Activated T-cell treated with anti-CD3 and anti-CD28 coated beads, Interleukin-2, amount 50 U/mL, for 72 hours (primary cell): ENCODE measurements at places on chromosomes 3 and 15.

DNA sequence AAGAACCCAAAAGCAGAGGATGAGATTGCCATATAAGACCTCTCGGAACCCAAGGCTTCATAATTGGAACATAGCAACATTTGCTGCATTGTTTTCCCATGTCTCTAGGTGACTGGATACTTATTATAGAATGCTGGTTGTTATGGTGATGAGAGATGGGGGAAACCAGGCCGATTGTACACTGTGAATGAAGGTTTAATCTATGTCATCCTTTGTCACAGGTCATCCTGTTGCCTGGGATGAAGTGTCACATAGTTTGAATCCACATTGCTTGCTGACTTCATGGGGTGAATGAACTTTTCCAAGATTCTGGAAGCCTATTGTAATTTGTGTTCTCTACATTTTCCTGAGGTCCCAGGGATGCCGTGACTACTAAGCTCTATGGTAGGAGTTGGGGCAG lies 41.8 kb downstream of the CLEC3B start:
- no peak for DNase-seq

DNA sequence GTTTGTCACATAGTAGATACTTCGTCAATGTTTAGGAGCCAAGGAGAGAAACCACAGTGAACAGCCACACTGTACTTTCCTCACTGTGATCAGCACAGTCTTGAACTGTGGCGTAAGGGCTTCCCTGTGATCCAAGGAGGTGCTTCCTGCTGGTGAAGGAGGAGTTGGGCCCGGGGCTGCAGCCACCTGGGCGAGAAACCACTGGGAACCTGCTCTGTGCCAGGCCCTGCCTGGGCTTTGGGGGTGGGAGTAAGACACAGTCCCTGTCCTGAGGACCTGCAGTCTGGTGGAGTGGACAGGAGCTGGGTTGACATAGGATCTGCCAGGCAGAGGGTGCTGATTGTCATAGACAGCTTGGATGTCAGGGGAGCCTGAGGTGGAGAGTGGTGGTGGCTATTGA lies 60.5 kb upstream of the MRPS22 start:
- DNase-seq: no peak

DNA sequence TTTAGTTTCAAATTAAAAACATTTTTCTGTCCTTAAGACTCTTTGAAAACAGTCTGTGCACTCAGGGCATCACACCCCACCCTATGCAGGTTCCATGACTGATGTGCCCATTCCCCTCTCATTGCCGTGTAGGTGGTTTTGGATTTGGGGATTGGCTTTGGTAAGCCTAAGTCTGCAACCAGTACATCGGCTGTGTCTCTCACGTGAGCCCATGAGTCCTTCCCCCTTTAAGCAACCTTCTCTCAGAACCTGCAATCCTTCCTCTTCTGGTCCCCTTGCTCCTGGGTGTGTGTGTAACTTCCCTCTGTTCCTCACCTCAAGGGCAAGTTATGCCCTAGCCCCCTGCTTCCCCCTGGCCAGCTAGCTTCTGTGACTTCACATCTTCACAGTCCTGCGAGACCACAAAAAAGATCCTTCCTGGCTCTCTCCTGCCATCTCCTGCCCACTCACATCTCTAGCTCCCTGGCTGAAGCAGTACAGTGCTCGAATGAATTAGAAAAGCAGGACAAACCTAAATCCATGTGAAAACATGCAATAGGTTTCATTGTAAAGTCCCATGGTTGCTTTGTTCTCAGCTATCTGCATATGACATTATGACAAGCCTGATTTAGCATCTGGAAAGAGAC lies 126.7 kb downstream of the UACA start:
- no peak for DNase-seq

DNA sequence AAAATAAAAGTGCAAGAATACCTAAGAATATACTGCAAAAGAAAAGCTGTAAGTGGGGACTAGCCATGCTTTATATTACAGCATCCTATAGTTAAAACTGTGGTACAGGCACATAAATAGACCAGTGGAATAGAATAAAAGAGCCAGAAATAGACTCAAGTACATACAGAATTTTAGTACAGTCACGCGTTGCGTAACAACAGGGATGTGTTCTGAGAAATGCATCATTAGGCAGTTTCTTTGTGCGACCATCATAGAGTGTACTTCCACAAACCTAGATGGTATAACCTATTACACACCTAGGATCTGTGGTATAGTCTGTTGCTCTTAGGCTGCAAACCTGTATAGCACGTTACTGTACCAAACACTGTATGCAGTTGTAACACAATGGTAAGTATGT lies 61.8 kb downstream of the PCCB start:
- no peak for DNase-seq

GRCh38 chr3:120459196-120459595 lies 8.4 kb upstream of the FSTL1 start:
- no peak for DNase-seq

DNA sequence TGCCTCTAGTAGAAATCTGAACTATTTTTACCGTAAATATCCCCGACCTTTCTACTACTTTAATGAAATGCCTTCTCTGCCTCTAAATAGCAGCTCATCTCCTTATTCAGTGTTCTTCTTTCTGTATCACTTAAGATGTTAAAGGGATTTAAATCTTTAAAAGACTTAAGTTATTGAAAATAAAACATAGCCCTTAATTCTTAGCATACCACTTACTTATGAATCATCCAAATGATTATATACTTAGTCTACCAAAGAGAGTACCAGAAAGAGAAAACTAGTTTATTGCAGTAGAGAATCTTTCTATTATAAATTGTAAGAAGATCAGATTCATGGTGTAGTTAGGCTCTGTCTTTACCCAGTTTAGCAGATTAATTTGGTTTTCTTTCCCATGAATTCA lies 802.0 kb downstream of the TBL1XR1 start:
- DNase-seq: no peak

- no peak for DNase-seq
Observed at GRCh38 chr3:64462203-64462602, 225.6 kb downstream of the ADAMTS9 start.

DNA sequence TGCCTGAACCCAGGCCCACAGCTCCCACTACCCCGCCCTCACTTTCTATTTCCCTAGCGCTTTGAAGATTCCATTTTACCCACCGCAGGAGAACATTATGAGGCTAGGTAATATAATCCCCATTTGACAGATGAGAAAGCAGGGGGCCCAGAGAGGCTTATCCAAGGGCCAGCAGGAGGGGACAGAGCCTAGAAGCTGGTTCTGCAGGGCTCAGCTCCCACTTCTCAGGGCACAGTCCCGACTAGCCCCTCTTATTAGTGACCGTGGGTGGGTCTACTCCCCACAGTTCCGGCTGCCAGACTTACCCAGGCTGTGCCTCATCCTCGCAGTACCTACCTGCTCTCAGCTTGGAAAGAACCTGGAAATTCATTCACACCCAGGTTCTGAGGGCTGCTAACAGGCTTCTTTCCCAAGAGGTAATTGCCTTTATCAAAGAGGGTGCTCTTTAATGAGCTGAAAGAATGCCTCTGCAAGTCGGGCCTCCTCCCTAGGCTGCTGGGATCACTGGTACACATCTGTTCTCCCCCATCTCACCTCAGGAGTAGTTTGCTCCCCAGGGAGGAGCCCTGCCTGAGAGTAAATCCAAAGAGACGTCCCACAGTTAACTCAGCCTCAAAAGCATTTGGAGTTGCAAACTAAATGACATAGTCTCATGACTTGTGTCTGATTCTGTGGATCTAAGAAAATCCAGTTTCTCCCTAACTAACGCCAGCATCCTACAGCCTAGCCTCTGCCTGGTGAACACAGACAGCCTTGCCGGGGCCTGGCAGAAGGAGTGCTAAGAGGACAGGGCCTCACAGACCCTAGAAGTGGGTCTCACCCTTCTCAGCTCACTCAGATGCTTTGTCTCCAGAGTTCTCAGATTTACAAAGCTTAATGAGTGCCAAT lies 125.0 kb downstream of the CHSY1 start:
- peak; percentile 45 for DNase-seq
